ENCODE measurements at places on chromosomes 4 and X. TPM values are rescaled to one million over a fixed set of nuclear protein-coding genes. Genes with fewer than 3 reads are reported as not detected.
A peak's percentile ranks its signal among the peaks of the same experiment; 100 is the strongest.

The GABRE gene
- total RNA-seq, result 40.4 TPM

GRCh38 chr4:26034849-26035248 is 120.8 kb downstream of the SMIM20 start:
- no peaks in the 10 kb centered on the region for H3K36me3 ChIP-seq
- 0 out of 2 replicates have a peak, but pooled peaks cover 8% of the 10 kb centered on the region for H3K4me1 ChIP-seq
- no peak overlapping the region for H3K27ac ChIP-seq
- no peak for DNase-seq
- no peak overlapping the region for H3K4me3 ChIP-seq
- H3K27me3 ChIP-seq, result no peaks in the 10 kb centered on the region

GRCh38 chrX:53241558-53241957 is 16.6 kb upstream of the KDM5C start:
- no peaks in the 10 kb centered on the region for H3K36me3 ChIP-seq
- H3K4me1 ChIP-seq, result no peaks in the 10 kb centered on the region
- H3K4me3 ChIP-seq, result no peak overlapping the region
- no peak for DNase-seq
- H3K27me3 ChIP-seq, result no peaks in the 10 kb centered on the region

The OPRPN gene
- not detected for total RNA-seq

DNA sequence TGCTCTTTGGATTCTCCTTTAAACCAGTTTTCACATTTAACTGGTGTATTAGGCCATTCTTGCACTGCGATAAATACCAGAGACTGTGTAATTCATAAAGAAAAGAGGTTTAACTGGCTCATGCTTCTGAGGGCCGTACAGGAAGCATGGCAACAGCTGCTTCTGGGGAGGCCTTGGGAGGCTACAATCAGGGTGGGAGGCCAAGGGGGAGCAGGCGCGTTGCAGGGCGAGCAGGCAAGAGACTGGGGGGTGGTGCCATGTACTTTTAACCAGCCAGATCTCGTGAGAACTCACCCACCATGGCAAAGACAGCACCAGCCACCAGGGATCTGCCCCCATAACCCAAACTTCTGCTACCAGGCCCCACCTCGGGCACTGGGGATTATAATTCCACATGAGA is 38.1 kb downstream of the RNF212 start:
- H3K4me1 ChIP-seq, result no peaks in the 10 kb centered on the region
- no peak overlapping the region for H3K4me3 ChIP-seq
- no peaks in the 10 kb centered on the region for H3K36me3 ChIP-seq
- H3K27me3 ChIP-seq, result no peaks in the 10 kb centered on the region
- DNase-seq, result no peak

DNA sequence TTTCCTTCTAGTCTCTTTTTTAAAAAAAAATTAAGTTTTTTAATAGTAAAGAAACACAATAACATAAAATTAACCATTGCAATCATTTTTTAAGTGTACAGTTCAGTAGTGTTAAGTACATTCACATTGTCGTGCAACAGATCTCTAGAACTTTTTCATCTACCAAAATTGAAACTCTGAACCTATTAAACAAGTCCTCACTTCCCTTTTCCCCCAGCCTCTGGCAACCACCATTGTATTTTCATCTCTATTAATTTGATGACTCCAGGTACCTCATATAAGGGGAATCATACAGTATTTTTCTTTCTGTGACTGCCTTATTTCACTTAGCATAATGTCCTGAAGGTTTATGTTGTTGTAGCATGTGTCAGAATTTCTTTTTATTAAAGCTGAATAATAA is 31.8 kb downstream of the MSL3 start:
- H3K4me1 ChIP-seq, result no peaks in the 10 kb centered on the region
- H3K27ac ChIP-seq, result no peak overlapping the region
- H3K27me3 ChIP-seq, result no peaks in the 10 kb centered on the region

- H3K27ac ChIP-seq, result no peak overlapping the region
- no peaks in the 10 kb centered on the region for H3K27me3 ChIP-seq
- DNase-seq, result no peak
- 0 out of 2 replicates have a peak, but pooled peaks cover 3% of the 10 kb centered on the region for H3K4me1 ChIP-seq
- H3K36me3 ChIP-seq, result no peaks in the 10 kb centered on the region
These were observed 42.6 kb downstream of the CHRNA9 start for GRCh38 chr4:40377512-40378365.

The CDX4 gene
- not detected for total RNA-seq

DNA sequence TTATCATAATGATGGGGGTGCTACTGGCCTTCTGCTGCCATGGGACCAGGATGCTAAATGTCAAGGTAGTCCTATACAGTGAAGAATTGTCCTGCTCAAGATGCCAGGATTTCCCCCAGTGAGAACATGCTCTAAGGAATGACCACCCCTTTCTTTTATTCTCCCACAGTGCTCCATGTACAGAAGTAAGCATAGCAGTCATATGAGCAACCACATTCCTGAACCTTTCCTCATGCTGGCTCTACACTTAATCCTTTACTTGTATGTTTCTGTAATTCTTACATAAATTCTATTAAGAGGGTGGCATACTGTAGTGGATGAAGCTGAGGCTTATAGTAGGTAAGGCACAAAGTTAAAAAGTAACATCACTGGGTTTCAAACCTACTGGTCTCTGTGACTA is 20.2 kb downstream of the CYP2U1 start:
- no peak overlapping the region for H3K4me3 ChIP-seq
- no peaks in the 10 kb centered on the region for H3K4me1 ChIP-seq
- no peak for DNase-seq
- H3K27me3 ChIP-seq, result no peaks in the 10 kb centered on the region

GRCh38 chr4:102623622-102624021 is 122.5 kb downstream of the NFKB1 start:
- DNase-seq, result peak; percentile 51
- peaks cover 28% of the 10 kb centered on the region for H3K4me1 ChIP-seq
- no peaks in the 10 kb centered on the region for H3K36me3 ChIP-seq
- H3K4me3 ChIP-seq, result no peak overlapping the region
- H3K27me3 ChIP-seq, result no peaks in the 10 kb centered on the region

The WDR17 gene
- total RNA-seq, result 0.52 TPM

DNA sequence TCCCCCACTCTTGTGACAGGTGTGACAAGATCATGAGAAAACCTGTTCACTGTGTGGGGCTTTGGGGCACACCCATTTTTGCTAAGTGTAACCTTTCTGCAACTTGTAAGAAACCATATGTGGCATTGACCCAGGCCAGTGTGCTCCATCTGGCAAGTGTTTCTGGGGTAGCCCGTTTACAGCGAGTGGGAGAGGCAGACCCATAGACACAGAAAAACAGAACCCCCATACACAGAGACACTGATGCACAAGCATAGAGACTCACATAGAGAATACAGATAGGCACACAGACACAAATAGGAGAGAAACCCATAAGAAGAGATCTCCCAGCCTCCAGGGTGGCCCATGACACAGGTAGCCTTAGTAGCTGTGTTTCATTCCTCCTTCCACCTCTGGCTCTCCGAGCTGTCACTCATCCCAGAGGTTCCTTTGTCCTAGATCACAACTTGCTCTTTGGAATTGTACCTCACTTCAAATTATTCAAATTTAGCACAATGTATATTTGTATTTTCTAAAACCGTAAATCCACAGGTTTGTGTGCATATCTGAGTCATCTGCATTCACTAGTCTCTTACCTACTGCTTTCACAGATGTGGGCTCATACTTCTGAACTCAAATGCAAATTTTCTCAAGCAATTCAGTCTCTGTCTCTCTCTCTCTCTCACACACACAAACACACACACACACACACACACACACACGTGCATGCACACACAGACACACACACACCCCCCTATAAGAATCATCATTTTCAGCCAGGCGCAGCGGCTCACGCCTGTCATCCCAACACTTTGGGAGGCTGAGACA is 114.4 kb downstream of the SH3KBP1 start:
- no peaks in the 10 kb centered on the region for H3K27me3 ChIP-seq
- H3K36me3 ChIP-seq, result no peaks in the 10 kb centered on the region
- no peak overlapping the region for H3K4me3 ChIP-seq
- no peak for DNase-seq
- H3K27ac ChIP-seq, result no peak overlapping the region

- H3K27ac ChIP-seq, result no peak within 1 kb of the TSS
- no peaks in the 10 kb centered on the region for H3K36me3 ChIP-seq
- no peaks in the 10 kb centered on the region for H3K4me1 ChIP-seq
- no peak within 1 kb of the TSS for H3K4me3 ChIP-seq
These were observed at the start of gene SHOX for GRCh38 chrX:630612-631496. Gene SHOX (plus strand): TSS chrX:630791. CDS start chrX:630898, 107 bp downstream.

DNA sequence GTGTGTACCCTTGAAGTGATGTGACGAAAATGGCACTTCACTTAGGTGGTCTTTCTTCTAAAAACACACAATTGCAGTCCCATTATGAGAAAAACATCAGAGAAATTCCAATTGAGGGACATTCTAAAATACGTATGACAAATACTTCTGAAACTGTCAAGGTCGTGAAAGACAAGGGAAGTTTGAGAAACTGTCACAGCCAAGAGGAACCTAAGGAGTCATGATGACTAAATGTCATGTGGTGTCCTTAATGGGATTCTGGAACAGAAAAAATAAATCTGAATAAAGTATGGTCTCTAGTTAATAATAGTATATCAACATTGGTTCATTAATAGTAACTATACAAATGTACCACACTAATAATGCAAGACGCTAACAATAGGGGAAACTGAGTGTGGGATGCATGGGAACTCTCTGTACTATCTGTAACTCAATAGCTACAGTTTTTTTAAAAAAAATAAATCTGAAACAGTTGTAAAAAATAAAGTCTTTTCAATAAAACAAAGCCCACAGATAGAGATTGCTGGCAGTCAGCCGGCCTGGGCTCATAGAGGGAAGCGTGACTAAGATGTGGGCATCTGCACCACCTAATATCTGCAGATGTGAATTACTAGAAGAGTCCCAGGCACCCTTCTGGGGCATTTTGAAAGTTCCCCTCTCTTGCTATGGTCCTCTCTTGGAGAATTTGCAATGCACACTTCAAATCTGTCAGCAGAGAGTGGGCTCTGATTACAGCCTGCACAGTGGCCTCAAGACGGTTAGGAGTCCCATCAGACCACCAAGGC is 47.6 kb downstream of the MID1IP1 start:
- no peak overlapping the region for H3K27ac ChIP-seq
- H3K4me1 ChIP-seq, result peaks cover 15% of the 10 kb centered on the region
- no peaks in the 10 kb centered on the region for H3K36me3 ChIP-seq
- no peak for DNase-seq
- no peak overlapping the region for H3K4me3 ChIP-seq

DNA sequence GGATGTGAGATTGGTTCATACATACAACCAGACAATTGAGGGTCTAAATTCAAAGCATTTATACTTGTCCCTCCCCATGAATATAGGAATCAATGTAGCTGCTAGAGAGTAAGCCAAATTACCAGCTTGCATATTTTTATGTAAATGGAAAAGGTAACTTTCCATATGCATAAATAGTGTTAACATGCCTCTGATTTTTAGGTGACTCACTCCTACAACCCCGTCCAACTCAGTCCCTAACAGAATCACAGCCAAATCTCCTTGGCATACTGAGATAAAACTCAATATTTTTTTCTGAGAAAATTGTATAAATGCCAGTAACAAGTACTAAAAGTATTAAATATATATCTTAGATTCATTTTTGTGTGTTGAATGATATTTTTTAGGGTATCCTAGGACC is 67.2 kb downstream of the INPP4B start:
- no peaks in the 10 kb centered on the region for H3K36me3 ChIP-seq
- H3K27me3 ChIP-seq, result no peaks in the 10 kb centered on the region
- no peak overlapping the region for H3K27ac ChIP-seq
- H3K4me1 ChIP-seq, result no peaks in the 10 kb centered on the region
- H3K4me3 ChIP-seq, result no peak overlapping the region

GRCh38 chr4:120672076-120672475 is 250.4 kb downstream of the PRDM5 start:
- H3K27me3 ChIP-seq, result no peaks in the 10 kb centered on the region
- H3K4me3 ChIP-seq, result no peak overlapping the region
- no peak for DNase-seq
- H3K36me3 ChIP-seq, result no peaks in the 10 kb centered on the region
- no peaks in the 10 kb centered on the region for H3K4me1 ChIP-seq
- no peak overlapping the region for H3K27ac ChIP-seq

DNA sequence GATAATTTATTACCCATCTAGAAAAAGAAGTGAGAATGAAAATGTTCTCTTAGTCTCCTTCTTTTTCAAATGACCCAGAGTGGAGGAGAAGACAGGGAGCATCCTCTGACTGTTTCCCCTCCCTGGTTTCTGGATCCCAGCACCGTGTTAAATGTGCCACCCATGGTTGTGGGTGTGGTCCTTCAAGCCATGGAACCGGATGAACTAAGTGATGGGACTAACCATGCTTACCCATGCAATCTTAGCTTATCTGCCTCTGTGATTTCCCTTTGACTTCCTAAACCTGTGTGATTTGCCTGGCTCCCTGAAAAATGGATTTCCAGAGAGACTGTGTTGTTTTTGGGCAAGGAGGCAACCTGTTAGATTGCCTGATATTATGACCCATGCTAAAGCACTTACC is 437.1 kb downstream of the MAGEB5 start:
- H3K27ac ChIP-seq, result no peak overlapping the region
- no peaks in the 10 kb centered on the region for H3K4me1 ChIP-seq

The FAM47A gene
- not detected for total RNA-seq

DNA sequence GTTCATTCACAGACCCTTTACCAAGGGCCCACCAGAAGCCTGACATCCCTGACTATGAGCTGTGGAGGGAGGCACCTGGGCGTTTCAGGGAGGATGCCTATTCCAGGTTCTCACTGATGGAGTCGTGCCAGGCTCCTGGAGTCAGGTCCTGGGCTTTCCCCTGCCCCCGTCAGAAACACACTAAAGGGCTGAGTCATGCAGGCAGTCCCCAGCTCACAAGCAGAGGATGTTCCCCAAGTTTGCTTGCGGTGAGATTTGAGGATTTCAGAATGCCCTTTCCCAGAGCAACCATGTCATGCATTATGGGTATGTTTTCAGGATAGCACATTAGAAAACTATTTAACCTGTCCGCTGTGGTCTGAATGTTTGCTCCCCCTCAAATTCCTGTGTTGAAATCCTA is 45.2 kb downstream of the FHDC1 start:
- no peak for DNase-seq
- no peak overlapping the region for H3K4me3 ChIP-seq
- H3K4me1 ChIP-seq, result no peaks in the 10 kb centered on the region
- no peaks in the 10 kb centered on the region for H3K36me3 ChIP-seq
- H3K27ac ChIP-seq, result no peak overlapping the region

The BGN gene
- 9.0 TPM for total RNA-seq

- H3K36me3 ChIP-seq, result no peaks in the 10 kb centered on the region
- no peak overlapping the region for H3K4me3 ChIP-seq
- H3K4me1 ChIP-seq, result peaks cover 25% of the 10 kb centered on the region
- no peaks in the 10 kb centered on the region for H3K27me3 ChIP-seq
These were observed 116.1 kb downstream of the SHROOM3 start for GRCh38 chr4:76550966-76551780.
